NCI-H2029 treated with DMSO at 0.1 percent for 48 hours (cell line): ENCODE measurements at places on chromosomes 5 and 9.

- DNase-seq: no peak
Measured at GRCh38 chr9:79233542-79233941, 338.2 kb upstream of the TLE4 start.

DNA sequence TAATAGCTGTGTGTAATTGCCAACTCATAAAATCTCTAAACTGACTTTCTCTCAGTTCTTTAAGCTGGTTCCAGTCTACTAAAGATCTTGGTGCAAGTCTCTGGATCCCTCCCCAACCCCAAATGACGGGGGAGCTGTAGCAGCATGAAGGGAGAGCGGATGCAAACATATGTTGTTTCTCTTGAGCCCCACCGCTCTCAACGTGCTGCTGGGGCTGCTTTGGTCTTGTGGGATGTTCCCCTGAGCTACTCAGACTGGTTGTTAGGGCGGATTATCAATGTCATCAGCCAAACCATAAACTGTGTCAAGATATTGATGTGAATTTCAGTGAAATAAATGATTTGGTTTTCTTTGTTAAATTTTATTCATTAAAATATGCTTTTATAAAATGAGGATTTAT is 40.9 kb upstream of the APC start:
- DNase-seq: no peak

- no peak for DNase-seq
Measured at GRCh38 chr5:67160985-67161384, 35.6 kb downstream of the CD180 start.

GRCh38 chr5:151167022-151167421 is 9.4 kb upstream of the ANXA6 start:
- DNase-seq: no peak

DNA sequence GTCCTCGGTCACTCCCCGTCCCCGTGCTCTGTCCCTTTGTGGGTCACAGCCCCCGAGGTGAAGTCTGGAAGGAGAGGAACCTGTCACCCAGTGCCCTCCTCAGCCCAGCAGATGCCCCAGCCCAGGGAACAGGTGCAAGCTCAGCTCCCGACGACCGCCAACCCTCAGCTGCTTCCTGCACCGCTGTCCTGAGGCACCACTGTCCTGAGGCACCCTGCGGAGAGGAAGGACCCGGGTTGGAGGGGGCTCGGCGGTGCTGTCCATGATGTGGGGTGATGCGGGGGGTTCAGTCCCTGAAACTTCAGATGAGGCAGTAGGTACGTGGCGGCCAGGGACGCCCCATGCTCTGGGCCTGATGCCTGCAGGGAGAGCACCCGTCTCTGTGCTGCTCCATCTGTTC is 81.4 kb downstream of the COL5A1 start:
- no peak for DNase-seq

- DNase-seq: no peak
Measured at GRCh38 chr5:135456238-135457099, 4.3 kb upstream of the TIFAB start.

DNA sequence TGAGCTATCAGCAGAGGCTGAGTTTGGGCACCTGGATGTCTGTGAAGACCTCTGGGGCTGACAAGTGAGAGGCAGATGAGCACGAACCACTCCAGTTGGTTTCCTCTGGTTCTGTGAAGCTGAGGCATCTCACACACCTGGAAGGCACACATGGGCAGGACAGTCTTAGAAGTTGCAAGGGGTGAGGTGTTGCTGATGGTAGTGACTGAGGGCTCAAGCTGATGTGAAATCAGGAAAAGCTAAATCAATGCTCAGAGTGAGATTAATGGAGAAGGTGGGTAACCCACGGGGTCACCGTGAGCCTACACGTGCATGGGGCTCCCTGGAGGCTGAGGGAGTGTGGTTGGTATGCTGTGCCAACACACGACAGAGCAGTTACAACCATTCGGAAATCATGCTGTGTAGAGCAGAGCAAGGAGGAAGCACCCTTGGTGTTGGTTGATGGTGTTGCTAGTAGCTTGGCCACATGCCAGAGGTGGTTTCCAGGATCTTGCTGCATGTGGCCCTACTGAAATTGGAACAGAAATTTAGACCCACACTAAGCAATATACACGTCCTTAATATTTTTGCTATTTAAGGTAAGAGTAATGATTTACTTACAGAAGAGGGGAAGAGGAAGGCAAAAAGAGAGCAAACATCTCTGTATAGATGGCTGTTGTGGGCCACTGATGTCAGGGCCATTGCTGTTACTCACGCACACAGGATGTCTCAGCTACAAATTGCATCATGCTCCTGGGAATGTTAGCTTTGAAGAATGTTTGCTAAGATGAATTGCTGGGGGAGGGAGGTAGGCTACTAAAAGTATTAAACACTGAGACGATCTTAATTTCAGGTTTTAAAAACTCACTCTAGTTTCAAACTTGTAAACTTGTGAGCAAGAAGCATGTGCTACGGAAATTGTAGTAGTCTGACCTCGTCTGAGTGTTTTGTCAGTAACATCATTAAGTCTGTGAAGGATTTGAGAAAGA is 170.5 kb downstream of the ARHGEF28 start:
- peak; percentile 11 for DNase-seq

DNA sequence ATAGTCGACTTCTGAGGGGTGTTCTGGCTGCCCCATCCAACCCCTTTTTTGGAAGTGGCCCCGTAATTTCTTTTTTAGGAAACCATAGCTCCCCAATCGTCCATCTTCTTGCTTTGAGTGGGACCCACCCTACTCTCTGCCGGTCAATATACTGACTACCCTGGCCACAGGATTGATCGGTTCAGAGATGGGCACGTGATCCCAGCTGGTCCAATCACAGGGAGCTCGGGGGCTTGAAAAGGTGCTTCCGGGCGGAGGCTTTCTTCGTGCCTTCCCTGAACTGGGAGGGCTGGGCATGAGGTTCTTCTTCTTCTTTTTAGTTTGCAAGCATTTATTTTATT is 78.7 kb upstream of the SH3PXD2B start:
- no peak for DNase-seq

- no peak for DNase-seq
Measured at GRCh38 chr9:69946800-69947437, 96.7 kb upstream of the MAMDC2 start.

DNA sequence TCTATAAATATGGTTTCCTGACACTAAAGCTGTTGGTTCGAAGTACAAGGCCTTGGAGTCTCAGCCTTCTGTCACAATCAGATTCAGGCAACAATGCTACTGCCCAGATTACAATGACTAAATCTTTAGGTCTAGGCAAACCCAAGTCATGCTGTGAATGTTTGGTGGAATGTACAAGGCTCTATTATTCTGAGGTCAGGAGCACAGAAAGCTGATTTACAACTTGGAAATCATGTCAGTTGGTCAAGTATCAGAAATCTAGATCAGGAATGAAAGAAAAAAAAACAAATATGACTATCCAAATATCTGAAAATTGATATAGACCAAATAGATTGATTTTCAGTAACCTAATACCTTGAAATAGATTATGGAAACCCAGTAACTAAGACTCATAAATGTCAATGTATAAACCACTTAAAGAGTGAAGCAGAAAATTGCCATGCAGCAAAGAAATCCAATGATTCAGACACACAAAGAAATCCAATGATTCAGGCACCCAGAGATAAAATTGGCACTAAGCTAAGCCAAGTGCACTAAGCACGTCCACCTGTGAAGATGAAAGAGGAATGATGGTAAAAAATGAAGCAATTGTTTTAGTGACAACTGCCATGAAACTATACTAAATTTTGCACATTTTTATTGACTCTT is 588.0 kb upstream of the TUSC1 start:
- DNase-seq: no peak

- DNase-seq: no peak
Measured at GRCh38 chr9:78860801-78861475, 564.0 kb downstream of the PSAT1 start.

DNA sequence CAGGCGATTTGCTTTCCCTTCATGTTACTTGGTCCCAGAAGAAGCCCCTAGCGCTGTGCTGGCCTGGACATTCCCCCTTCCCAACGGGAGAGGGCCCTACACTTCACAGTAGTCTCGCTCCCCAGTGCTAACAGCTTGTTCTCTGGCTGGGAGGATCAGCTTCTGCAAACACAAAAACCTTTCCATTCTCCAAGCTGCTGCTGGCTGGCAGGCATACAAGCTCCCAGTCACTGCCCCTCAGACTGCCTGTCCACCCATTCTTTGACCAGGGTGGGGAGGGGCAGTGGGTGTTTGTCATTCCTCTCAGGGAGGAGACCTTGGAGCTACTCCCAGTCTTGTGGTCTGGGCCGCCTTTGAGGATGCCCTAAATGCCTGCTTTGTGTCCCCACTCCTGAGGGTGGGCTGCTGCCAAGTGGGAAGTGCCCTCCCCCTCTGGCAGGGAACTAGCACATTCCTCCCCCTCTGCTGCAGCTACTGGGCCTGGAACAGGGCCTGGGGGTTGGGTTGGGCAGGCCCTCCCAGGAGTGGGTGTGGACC is 20.8 kb downstream of the ENHO start:
- DNase-seq: peak; percentile 90

DNA sequence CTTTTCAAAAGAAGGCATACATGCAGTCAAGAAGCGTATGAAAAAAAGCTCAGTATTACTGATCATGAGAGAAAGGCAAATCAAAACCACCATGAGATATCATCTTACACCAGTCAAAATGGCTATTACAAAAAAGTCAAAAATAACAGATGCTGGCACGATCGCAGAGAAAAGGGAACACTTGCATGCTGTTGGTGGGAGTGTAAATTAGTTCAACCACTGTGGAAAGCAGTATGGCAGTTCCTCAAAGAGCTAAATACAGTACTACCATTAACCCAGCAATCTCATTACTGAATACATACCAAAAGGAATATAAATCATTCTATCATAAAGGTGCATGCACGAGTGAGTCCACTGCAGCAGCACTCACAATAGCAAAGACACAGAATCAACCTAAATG is 24.5 kb downstream of the RETREG1 start:
- DNase-seq: no peak

DNA sequence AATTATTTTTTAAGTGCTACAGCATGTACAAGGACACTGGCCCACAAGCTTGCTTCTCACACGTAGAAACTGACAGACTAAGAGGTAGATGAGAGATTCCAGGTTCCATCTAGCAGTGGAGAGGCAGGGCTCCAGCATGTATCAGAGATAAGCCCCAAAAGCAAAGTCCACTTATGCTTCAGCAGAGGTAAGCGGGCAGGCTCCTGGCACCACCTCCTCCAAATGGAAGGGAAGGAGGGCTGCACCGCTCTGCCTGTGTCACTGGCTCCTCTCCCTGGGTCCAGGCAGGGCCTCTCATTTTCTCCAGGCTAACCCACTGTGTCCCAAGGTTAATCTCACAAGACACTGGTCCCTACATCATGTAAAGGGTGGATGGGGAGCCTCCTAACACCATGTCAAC is 15.9 kb downstream of the GRHPR start:
- no peak for DNase-seq

- DNase-seq: no peak
Measured at GRCh38 chr5:103327893-103328292, 69.3 kb downstream of the MACIR start.

DNA sequence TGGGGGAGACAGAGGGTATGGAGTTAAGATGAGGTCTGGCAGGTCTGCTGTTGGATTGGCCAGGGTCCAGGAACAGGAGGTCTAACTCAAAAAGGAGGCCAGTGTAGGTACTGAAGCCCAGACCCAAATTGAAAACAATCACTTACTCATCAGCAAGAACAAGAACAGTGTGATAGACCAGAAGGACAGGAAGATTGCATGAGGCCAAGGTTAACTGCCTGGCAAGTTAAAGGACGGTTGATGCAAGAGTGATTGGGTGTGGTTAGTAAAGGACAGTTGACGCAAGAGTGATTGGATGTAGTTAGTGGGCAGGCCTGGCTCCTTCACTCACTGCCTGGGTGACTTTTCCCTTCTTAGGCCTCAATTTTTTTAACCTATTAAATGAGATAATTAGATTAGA is 132.6 kb downstream of the PDZD2 start:
- no peak for DNase-seq

DNA sequence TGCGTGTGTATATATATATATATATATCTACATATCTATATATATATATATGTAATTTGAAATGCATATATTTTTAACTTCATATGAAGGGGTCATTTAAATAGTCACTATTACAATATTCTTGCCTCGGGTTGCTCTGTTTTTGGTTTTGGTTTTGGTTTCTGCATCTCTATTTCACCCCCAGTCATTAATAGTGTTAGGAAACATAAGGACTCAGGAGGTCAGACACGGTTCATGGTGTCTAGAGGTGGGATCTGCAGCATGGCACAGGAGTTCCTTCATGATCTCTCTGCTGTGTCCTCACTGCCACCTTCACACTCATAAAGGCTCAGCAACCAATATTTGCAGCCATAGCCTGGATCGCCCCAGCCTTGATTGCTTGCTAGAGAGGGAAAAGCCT is 16.6 kb downstream of the C5orf58 start:
- no peak for DNase-seq

DNA sequence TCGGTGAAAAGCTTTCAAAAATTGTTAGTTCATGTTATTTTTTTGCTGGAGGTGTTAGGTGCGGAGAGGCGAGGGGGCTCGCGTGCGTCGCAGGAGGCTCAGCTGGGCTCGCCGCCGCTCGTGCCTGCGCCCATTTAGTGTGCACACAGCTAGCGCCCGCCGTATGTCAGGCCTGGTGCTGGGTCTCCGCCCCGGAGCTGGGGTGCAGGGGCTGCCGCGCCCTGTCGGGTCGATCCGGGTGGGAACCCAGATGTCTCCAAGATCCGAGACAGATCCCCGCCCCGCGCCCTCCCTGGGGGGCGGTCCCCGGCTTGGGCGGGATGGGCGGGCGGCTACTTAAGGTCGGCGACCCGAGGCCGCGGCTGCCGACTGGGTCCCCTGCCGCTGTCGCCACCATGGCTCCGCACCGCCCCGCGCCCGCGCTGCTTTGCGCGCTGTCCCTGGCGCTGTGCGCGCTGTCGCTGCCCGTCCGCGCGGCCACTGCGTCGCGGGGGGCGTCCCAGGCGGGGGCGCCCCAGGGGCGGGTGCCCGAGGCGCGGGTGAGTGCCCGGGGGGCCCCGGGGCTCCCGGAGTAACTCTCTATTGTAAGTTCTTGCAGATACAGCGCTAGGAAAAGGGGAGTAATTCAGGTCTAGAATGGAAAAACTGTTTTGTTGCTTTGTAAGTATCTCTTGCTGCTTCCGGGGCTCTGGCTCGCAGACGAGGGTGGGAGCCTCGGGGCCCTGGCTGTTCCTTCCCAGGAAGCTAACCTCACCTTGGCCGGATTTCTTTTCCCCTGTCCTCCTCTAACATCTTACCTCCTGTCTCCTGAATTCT is 31.7 kb downstream of the GSN start:
- DNase-seq: no peak

DNA sequence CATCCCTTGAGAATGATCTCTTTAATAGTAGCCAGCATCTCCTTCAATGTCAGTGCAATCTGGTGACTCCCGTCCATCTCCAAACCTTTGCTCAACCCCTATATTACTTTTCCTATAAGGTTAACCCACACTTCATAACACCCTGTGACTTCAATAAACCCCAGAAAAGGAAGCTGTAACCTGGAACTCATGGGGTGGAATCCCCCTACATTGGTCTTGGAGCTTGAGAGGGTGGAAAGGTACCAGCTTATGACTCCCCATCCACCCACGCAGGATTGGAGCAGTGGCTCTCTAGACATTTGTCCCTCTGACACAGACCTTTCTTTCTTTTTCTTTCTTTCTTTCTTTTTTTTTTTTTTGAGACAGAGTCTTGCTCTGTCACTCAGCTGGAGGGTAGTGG is 54.7 kb upstream of the ZFR start:
- DNase-seq: no peak
